Activated naive CD4-positive, alpha-beta T cell treated with Interleukin-2 at 50 U/mL for 16 hours (primary cell): ENCODE measurements at places on chromosomes 12 and 14.

DNA sequence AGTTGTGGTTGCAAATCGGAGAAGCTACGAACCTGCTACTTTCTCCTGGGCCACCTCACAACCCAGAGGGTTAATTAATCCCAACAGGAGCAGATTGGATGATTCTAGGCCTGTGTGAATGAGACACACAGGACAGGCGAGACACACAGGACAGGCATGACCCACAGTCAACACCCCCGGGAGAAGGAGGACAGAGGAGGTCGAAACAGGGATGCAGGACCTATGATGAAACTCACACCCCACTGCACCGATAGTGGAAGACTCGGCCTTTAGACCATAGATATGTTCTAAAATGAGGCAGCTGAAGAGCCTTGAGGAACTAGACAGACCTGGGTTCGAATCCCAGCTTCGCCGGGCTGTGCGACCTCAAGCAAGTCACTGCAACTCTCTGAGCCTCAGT, 11.6 kb downstream of the TMEM119 start:
- DNase-seq: no peak

DNA sequence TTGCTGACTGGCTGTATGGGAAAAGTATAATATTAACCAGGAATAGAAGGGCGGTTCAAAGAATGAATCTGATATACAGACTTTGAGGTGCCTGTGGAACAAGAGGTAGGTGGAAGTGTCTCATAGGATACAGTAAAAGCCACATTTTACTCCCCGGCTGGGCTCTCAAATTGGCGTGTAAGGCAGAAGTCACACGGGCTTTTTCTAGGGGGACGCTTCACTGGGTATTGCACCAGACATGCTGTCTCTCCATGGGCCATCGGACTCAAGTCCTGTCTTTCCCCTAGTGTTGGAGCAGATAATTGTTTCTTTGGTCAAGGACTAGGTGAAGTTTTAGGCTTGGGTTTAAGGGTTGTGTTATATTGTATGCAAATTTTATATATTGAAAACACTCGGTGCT, 9.1 kb downstream of the TMCC3 start:
- no peak for DNase-seq

- no peak for DNase-seq
Observed at GRCh38 chr14:72643317-72643801, 250.5 kb downstream of the DPF3 start.

DNA sequence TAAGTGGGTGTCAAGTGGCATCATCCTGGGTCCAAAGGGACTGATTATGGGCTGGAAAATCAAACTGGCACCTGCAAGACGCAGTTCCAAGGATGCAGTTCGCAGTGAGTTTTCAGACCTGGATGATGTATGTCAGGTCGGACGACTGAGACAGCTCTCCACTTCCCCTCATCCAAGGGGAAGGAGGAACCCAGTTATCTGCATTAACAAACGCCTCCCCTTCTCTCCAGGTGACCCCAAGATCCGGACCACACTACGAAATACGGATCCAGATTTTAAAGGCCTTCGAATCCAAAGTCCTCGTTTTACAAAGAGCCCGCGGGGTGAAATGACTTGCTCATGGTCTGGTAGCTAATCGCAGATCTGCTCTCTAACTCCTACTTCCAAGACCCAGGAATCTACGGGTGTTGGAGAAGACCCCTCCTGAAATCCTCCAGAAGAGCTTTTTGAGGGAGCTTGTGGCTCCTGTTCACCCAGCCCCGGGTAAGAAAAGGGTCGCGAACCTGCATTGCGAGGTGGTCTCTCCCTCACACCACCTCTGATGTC, 460 bp upstream of the SYNE2 start:
- DNase-seq: no peak

DNA sequence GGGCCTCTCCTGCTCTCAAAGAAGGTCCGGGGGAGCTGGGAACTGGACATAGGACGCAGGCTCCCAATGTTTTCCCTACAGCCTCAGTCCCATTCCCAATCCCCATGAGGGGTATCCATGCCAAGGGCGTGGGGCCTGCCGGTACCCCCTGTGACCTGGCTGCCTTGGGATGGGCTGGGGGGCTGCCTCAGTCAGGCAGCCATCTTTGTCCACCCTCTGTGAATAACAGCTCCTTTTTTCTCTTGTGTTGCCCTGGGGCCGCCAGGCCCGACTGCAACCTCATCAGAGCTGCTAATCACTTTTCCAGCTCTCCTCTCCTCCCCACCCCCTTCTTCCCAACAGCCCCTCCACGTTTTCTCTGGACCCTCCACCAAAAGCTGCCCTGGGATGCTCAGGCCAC, 11.2 kb downstream of the FIGNL2 start:
- no peak for DNase-seq

DNA sequence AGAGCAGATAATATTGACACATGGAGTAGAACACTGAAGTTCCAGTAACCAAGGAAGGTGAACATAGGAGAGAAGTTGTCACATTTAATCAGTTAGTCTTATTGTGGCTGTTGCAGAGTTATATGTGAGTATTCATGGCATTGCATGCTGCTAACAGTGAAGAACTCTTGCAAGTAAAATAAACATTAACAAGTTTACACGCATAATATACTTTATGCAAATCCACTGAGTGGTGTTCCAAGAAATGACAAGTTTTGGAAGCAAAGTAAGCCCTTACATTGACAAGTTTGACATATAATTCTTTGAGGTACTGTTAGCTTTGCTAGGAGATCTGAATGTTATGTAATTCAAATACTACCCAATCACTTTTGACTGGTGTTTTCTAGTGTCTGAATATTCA, 125.6 kb downstream of the ANKS1B start:
- DNase-seq: no peak

- no peak for DNase-seq
Observed at GRCh38 chr14:75409316-75410205, 18.3 kb upstream of the JDP2 start.

DNA sequence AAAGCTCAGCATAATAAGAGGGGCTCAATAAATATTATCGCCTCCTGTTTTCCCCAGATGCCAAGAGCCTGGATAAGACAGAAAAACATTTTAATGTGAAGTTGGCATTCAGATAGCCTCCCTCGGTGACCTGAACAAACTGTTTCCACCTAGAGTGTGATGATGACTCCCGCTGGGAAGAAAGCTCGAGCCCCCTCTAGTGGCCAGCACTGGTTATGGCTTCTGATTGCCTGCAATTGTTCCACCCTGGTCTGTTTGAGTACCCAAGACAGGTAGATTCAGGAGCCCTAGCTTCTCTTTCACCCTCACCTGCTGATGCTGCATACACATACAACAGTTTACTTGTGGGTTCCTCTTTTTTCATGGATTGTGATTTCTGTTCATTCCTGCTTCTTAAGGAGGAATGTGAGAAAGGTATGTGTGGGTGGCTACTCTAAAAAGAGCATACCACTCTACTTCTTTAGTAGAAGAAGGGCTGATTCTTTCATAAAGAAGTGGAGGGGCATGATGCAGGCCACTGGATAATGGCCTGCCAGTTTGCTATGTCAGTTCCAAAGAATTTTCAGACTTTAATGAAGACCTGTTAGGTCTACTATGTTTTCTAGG, 6.4 kb downstream of the ERG28 start:
- peak; percentile 83 for DNase-seq

- no peak for DNase-seq
Observed at GRCh38 chr14:89952576-89952975, 2.0 kb downstream of the EFCAB11 start.

GRCh38 chr14:100037353-100037752, 27.9 kb upstream of the EVL start:
- DNase-seq: no peak

DNA sequence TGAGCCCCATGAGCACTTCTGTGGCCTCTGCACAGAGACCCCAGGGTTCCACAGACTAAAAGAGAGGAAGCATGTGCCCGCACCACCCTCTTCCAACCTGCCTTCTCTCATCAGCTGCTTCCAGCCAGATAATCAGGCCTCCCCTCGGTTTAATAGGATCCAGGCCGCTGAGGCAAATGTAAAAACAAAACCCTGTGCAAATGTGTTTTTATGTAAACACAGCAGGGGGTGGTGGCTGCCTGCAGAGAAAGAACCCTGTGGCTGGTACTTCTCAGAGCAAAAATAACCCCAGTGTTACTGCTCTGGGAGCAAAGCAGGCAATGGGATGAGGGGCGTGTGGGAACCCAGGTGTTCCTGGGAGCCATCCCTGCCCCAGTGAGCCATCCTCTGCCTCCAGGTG, 46.2 kb downstream of the WSCD2 start:
- DNase-seq: no peak

GRCh38 chr12:114425031-114425626, 19.2 kb upstream of the TBX5 start:
- no peak for DNase-seq

DNA sequence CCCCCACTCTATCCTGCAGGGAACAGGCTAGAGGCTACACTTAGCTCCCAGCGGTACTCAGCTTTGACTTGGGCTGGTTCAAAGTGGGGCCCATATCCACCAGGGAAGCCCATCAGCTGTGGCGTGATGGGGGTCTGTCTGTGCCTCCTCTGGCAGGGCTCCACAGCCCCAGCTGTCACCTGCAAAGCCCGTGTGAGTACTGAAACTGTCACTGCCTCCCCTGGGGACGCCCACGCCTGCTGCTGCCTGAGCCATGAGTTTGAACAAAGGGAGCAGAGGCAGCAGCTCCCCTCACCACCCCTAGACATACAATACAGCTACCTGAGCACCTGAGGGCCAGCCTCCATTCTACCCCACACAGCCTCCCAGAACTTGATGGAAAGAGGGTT, 5.0 kb downstream of the REM2 start:
- peak; percentile 62 for DNase-seq

DNA sequence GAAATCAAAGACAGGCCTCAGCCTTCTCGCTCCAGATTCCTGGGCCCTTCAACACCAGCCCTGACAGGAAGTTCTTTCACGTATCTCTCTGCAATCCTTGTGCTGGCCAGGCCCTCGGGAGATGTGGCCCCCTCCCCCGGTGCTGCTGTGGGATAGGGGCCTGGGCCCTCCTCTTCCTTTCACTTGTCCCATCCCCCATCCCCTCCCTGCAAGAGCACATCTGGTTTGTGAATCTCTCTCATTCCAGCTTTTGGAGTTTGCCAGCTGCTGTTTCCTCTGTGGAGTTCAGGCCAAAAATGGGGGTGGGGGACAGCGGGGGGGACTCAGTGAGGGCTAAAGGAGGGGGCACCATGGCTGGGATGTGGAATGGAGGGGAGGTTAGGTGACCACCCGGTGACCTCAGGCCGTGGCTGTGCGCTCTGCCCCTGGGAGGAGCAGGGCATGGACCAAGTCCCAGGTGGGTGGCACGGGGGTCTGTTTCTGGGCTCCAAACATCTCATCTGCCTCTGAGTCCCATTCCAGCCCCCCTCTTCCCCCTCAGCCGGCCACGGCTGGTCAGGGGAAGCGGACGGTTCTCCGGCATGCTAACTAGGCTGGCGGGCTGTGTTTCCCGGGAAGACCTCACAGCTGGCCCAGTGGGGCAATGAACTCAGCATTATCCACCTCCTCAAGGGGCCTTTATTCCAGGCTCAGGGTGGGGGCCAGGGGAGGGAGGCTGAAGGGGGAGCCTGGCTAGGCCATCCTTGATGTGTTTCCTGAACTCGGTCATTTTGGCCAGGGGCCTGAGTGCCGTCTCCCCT, 7.4 kb downstream of the LRP1 start:
- no peak for DNase-seq

GRCh38 chr12:96194971-96195844, 1.0 kb downstream of the ELK3 start:
- DNase-seq: peak; percentile 82

GRCh38 chr12:52442600-52443061, 8.5 kb upstream of the KRT75 start:
- DNase-seq: no peak

DNA sequence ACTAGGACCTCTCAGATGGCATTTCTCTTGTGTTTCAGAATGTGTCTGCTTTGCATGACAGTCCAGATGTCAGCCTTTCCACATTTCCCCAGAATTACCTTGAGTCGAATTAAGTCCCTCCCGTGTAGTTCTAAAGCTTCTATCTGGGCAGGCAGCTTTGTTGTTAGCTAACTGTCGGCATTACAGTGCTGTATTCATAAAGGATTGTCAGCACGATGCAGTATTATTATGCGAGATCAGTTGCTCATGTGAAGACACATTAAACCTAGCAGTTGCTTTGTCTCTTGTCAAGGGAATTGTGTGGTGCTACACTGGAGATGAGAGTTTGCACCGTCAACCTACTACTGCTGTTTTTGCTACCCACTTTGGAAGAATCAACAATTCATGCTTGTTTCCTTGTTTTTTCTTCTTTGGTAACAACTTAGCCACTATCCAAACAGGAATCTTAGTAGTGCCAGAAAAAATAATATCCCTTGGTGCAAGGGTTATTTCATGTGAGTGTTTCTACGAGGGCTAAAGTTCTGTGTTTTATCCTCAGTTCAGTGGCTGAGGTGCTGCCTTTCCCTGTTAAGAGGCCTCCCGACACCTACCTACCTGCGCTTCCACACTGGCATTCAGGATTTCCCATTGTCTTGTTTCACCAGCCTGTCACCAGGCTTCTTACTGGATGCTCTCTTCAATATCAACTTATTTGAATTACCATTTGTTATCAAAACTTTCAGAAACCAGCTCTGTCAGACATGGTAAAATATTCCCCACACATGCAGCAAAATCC, 297.9 kb upstream of the G2E3 start:
- no peak for DNase-seq

- DNase-seq: no peak
Observed at GRCh38 chr12:50090391-50090790, 5.2 kb downstream of the SMARCD1 start.

DNA sequence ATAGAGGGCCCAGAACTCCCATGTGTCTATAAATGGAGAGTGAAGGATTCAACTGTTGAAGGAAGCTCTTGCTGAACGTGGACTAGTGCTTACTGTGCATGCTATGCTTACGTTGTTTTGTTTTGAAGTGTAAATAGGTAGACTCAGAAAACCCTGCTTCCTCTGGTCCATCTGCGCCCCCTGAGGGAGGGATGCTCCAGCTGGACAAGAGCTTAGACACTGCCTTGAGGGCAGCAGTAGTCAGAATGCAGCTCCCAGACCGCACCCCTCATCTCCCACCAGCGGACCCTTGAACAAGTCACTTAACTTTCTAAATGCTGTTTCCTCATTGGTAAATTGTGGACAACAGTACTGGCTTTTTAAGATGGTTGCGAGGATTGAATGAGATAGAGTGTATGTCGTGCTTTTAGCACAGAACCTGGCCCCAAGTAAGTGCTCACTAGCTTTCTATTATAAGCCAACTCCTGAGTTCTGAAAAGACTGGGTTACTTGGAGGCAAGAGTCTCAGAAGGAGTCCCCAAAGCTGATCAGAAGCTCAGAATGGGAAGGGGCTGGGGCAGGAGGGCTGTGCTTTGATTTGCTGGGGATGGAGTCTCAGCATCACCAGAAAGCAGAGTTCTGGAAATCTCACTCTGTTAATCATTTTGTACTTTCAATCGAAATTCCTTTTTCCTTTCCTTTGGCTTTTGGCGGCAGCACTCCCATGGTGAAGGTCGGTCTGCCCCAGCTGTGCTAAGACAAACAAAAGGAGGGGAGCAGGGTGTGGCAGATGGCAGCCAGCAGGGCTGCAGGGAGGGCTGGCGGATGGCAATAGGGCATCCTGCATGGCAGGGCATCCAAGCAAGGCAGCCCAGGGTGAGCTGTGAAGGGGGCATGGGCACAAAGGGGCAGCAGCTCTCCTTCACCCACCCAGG, 15.6 kb downstream of the AGAP2 start:
- no peak for DNase-seq
